ENCODE measurements at places on chromosomes 12 and 14.

- DNase-seq: no peak
Measured at GRCh38 chr12:95017482-95017881, 14.0 kb upstream of the NDUFA12 start.

- no peak for DNase-seq
Measured at GRCh38 chr12:2893007-2893406, 2.3 kb downstream of the TULP3 start.

DNA sequence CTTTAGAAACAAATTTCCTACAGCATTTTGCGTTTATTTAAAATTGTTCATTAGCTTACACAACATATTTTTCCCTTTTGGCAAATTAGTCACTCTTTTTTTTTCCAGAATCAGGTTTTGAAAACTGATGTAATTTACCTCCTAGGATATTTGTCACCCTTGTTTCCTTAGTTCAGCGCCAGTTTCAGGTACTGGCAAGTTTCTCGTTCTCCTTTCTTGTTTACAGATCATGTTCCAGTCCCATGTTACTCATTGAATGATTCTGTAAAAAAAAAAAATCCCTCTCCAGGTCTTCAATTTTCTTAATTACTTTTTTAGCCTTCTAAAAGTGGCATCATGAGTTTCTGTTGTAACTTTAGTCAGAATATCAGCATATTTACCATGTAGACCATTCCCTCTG lies 2.7 kb downstream of the PPP4R4 start:
- no peak for DNase-seq

GRCh38 chr14:100472094-100472455 lies 115.1 kb downstream of the BEGAIN start:
- no peak for DNase-seq

- no peak for DNase-seq
Measured at GRCh38 chr14:96134508-96134907, 70.1 kb upstream of the BDKRB2 start.

DNA sequence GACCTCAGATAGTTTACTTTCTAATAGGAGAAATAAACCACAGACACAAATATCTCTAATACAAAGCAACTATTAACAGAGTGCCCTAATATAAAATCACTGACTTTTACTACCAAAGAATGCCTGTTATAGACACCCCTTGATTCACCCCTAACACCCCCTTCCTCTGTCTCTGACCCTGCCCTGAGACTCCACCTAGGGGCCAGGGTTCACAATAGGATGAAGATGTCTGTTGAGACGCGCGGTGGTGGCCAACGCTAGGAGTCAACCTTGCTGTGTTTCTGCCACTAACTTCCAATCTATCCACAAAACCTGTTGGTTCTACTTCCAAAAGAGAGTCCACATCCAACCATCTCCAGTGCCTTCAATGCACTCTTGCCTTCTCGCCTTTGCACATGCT lies 10.9 kb upstream of the TC2N start:
- DNase-seq: no peak

DNA sequence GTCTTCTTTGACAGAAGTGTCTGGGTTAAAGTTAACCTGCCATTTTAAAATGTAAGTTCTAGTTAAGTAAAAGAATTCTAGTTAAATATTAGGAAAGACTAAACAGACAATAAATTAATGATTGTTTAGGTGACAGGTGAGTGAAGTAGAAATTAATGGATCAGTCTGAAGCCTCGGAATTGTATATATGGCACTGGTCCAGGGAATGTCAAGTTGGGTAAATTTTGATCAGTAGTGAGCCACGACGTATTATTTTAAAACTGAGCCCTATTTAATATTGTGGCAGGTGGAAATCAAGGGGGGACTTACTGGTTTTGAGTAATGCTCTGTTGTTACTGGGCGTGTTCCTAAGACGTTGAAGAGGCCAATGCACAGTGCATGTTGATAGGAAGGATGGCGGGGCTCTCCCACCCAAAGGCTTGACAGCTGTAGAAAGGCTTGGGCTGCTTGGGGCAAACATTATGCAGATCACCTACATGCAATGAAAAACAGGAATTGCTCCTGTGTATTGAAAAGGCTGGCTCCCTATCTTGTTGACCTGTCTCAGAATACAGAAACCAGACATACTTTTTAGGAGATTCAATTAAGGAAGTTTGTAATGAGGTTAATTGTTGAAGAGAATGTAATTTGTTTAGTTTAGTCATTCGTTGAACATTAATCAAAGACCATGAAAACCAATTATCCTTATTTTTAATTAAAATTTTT lies 5.9 kb upstream of the PPFIBP1 start:
- DNase-seq: no peak

DNA sequence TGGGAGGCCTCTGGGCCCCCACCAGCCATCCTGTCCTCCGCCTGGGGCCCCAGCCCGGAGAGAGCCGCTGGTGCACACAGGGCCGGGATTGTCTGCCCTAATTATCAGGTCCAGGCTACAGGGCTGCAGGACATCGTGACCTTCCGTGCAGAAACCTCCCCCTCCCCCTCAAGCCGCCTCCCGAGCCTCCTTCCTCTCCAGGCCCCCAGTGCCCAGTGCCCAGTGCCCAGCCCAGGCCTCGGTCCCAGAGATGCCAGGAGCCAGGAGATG lies 729 bp upstream of the GAPDH start:
- DNase-seq: no peak

DNA sequence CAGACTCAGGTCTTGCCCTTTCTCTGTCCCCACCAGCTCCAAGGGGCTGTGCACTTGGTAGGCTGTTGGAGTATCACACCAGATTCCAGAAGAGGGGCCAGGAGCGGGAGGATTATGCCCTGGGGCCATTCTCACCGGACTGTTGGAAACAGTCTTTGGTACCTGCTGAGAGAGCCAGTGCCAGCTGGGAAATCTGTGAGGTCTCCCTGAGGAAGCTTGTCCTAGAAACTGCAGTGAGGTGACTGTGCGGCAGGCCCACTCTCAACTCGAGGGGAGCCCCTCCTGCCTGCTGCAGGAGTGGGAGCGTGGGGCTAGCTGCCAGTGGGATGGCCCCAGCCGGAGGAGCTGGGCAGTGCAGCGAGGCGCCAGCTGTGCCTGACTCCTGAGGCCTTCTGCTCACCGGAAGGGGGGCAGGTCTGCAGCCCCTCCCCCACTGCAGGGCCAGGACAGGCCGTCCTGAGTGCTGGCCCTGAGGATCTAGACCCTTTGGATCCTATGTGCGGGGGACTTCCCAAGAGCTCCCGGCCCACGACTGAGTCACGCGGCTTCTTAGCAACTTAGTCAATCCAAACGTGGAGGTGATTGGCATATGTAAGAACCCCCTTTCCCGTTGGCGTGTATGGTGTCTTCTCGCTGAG lies 295.2 kb downstream of the CACNA1C start:
- no peak for DNase-seq

DNA sequence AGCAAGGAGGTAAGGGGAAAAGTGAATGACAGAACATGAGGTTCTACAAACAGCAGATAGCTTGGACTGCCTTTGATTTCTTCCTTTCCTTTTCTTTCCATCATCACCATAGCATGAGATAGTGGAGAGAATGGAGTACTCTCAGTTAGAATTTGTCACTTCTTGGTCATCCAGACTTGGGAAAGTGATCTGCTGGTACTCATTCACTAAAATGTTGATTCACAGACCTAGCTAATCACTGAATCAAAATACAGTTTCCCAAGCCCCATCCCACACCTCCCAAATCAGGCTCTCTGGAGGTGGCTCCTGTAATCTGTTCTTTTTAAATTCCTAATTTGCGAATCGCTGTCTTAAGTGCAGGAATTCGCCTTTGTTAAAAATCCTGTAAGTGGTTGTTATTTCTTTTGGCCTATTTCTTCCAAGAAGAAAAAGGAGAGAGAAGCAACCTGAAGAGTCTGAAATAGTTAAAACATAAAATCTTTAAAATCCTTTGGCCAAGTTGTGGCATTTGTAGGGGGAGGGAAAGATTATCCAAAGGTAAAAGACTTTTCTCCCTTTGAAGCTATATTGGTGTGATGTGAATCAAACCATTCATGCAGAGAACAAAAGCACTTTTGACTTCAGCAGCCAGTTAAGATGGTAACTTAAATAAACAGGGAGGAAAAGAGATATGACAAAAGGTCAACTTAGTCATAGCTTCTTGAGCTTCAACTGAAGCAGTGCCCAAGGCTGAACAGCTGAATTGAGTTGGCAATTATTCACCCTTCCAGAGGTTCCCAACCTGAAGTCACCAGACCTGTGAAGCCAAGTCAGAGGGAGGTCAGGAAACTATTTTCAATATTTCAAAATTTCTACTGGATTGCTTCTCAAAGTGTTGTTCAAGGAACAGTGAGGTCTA lies 255.1 kb upstream of the KRR1 start:
- DNase-seq: no peak

- DNase-seq: no peak
Measured at GRCh38 chr14:30648471-30648870, 26.4 kb downstream of the SCFD1 start.

DNA sequence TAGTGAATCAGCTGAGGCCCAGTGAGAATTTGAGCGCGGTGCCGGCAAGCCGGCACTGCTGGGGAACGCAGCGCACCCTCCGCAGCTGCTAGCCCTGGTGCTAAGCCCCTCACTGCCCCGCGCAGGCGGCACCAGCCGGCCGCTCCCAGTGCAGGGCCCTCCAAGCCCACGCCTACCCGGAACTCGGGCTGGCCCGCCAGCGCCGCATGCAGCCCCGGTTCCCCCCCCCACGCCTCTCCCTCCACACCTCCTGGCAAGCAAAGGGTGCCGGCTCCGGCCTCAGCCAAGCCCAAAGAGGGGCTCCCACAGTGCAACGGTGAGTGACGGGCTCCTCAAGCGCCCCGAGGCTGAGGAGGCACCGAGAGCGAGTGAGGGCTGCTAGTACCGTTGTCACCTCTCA lies 54.5 kb upstream of the VASH1 start:
- no peak for DNase-seq

DNA sequence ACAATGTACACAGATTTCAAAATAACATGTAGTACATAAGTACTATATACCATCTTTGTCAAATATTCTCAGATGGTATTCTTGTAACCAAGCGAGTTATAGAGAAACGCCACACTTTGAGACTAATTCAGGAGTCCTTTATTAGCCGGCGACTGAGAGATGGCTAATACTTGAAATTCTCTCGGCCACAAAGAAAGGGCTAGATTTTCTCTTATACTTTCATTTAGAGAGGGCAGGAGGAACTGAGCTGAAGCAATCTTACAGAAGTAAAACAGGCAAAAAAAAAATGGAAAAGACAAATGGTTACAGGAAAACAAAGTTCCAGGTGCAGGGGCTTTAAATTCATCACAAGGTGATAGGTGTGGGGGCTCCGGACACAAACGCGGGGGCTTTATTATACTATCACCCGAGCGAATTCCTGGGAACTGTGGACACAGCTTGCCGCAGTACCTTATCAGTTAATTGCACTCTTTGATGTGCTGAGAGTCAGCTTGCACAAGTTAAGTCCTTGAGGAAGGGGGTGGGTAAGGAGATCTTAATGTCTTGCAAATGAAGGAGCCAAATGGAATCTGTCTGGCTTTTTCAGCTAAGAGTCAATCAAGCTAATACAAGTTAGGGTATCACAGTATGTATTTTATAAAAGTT lies 382.3 kb downstream of the KCNH5 start:
- no peak for DNase-seq

DNA sequence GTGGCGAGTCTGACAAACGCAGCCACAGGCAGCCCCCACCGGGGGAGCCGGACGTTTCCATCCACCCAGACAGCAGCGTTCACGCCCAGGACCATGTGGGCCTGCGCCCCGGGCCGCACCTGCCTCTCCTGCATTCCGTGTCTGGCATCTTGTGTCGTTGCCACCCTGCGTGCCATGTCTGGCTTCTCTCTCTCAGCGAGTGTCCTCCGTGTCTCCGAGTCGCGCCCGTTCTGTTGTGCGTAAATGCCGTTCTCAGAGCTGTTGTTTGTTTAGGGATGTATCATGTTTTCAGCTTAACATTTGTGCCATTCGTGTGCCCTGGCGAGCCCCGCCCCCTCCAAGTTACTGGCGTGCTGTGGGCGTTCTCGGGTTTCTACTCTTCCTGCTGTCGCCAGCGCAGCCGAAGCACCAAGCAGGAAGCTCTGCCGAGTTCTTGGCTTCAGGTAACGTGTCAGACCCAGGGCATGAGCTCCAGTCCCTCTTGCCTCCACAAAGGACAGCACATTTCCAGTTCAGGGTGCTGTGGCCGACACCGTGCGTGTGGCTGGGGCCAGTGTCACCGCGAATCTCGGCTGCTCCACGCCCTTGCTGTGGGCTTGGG lies 34.6 kb downstream of the NOC4L start:
- no peak for DNase-seq

- DNase-seq: no peak
Measured at GRCh38 chr14:74427651-74428050, 1.6 kb upstream of the SYNDIG1L start.

DNA sequence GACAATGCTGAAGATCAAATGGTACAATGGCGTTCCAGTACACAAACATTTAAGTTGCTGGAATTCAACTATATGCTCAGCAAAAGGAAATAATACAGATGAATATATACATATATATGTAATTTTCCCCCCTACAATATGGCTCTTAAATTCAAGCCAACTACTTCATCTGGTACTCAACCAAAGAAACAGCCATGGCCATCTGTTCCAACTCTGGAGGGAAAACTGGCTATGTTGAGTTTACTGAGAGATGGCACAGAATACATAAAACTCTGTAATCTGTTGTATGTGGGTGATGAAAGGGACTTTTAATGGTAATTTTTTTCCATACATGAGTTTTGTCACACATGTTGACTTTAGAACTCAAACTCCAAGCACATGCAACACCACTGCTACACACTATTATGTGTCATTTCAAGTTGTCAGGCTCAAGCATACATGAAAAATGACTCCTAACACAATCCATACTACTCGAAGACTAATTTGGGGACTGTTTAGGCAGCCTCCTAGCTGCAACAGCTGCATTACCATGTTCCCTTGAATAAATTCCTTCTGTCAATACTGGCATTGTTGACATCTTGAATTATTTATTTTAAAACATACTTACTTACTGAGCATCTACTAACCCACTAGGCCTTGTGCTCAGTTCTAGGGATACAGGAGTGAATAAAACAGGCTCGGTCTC lies 38.2 kb upstream of the MAP3K9 start:
- no peak for DNase-seq

GRCh38 chr12:106417926-106418910 lies 60.7 kb downstream of the POLR3B start:
- DNase-seq: no peak

DNA sequence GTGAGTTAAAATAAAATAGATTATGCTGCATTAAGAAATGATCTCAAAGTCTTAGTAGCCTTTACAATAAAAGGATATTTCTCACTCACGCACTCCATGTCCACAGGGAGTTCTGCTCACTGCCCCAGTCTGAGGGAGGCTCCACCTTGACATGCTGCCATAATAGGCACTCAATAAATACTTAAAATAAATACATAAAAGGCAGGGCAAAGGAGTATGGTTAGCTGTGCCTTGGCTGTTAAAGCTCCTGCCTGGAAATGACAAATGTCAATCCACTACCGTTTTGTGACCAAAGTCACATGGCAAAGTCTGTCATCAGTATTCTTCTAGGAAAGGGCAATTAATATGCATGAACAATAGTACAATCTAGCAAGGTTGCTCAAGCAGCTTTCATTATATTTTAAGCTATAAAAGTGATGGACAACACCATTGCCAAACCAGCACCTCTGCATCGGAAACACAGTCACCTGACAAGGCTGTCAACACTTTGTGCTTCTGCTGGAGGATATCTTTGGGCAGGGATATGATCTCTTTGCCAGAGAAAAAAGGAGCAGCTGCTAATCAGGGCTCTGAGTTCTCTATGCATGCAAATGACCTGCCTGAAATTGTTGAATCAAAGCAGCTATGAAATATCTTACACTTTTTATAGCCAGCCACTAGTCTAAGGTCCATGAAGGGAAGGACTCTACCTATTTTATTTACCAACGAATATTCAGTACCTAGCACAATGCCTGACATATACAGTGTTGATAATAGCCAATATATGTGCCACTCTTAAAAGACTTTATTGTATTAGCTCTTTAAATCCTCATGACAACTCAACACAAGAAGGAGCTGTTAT lies 90.1 kb downstream of the PTPRR start:
- DNase-seq: no peak
